ENCODE measurements at places on chromosomes 6 and 20.
A peak's percentile ranks its signal among the peaks of the same experiment; 100 is the strongest.

DNA sequence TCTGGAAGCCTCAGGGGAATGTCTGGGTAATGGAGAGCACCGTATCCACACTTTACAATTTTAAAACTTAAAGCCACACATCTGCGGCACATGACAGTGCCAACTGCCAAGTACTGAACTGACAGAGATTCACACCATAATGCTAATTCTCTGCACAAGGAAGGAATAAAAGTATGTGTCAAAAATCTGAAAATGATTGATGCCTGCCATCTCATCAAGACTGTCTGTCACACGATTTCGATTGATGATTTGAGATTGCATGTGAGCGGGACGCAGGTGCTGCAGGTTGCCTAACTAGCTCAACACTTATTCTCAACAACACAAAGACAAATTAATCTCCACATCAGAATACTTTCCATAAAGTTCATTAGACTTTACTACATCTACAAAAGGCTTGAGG lies 391.2 kb downstream of the PRKN start:
- DNase-seq: no peak

GRCh38 chr6:3236005-3236404 lies 8.6 kb upstream of the TUBB2B start:
- DNase-seq: no peak

GRCh38 chr6:96014846-96015517 lies 792 bp upstream of the FUT9 start:
- no peak for DNase-seq

DNA sequence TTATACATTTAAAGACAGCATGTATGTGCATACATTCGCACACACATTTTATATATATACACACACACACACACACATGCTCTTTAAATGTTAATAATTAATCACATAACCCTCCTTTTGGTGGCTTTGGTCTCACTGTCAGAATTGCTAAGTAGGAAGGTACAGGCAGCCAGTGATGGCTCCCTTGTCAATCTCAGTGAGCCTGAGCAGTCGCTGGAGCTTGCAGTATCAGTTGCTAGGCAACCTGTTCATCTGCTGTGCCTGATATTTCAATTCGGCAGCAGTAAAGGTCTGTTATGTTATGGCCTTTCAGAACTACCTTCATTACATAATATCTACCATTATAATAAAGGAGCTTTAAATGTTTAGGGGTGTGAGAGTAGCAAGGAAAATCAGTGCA lies 374.3 kb downstream of the LMBRD1 start:
- peak; percentile 40 for DNase-seq

GRCh38 chr6:73695619-73696421 lies at the start of gene CD109:
CD109 (plus strand) TSS chr6:73696203; CDS start chr6:73696216, 13 bp downstream.
- DNase-seq: peak; percentile 33

DNA sequence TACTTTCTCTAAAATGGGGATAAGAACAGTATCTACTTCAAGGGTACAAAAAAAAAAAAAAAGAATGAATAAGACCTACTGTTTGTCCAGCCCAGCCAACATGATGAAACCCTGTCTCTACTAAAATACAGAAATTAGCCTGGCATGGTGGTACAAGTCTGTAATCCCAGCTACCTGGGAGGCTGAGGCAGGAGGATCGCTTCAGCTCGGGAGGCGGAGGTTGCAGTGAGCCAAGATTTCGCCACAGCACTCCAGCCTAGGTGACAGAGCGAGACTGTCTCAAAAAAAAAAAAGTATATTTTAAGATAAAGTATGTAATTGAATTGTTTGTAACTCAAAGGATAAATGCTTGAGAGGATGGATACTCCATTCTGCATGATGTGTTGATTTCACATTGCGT lies 2.0 kb downstream of the BLTP3A start:
- no peak for DNase-seq
